NCI-H2227 treated with DMSO at 0.1 percent for 48 hours (cell line): ENCODE measurements at places on chromosomes 2 and 18.

DNA sequence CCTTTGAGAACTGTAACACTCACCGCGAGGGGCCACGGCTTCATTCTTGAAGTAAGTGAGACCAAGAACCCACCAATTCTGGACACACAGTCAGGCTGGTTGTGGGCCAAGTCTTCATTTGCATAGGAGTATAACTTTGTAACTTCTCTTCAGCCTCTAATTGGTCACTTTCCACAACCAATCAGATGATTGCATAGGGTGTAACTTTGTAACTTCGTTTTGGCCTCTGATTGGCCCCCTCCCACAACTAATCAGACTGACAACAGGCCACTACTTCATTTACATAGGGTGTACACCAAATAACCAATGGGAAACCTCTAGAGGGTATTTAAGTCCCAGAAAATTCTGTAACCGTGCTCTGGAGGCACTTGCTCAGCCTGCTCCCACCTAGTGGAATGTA, 77.5 kb upstream of the TCF4 start:
- no peak for DNase-seq

GRCh38 chr2:36392571-36393255, 37.1 kb downstream of the CRIM1 start:
- DNase-seq = no peak

- no peak for DNase-seq
These were observed 29.7 kb upstream of the CYTIP start for GRCh38 chr2:157473581-157473980.

- no peak for DNase-seq
These were observed 48.8 kb downstream of the MSH2 start for GRCh38 chr2:47451790-47452189.

DNA sequence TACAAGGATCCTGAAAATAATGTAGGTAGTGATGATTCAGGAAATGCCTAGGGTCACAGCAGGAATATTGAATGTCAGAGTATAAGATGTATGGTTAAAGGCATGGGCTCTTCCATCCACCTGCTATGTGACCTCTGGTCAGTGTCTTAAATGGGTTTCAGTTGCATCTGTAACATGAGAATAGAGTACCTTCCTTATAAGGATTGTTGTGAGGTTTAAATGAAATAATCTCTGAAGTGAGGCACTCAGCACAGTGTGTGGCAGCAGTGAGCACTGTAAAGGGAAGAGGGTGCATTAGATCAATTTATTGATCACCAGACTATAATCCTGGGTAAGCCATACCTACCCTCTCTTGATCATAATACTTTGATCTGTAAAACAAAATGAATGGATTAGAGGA, 319.1 kb downstream of the SLC4A3 start:
- DNase-seq = no peak

DNA sequence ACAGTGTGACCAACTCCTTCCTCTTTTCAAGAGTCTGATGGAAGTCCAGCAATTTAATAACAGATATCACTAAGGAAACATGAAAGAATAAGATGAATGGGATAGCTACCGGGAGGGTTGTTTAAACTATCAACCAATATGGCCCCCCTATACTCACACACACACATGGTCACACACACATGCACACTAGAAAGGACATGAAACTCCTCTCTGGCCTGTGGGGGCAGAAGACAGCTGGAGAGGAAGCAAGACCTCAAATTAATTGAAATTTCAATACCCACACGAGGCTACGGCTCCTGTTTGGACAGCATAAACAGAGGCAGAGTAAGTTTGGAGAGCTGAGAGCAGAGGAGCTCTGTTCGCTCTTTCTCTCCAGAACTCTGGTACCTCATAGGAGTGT, 34.7 kb upstream of the REEP1 start:
- DNase-seq = no peak

GRCh38 chr2:205613970-205614559, 68.2 kb upstream of the NRP2 start:
- peak; percentile 86 for DNase-seq

DNA sequence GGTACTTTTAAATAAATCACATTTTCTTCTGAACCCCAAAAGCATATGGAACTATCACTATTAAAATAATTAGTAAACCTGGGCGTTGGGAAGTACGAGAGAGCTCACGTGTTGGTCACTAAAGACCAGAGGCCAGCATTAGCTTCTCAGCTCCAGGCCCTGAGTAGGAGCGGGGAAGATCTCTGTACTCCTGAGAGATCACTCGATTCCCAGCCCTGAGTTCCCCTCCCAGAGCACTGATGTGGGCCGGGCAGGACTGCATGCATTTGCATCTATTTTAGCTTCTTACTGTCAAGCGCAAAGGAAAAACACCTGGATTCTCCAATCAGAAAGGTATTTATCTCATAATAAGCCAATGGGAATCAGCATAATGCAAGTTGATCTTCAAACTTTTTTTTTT, 6.2 kb downstream of the PXDN start:
- no peak for DNase-seq

- no peak for DNase-seq
These were observed 1919.1 kb upstream of the PIK3C3 start for GRCh38 chr18:40035966-40036365.

GRCh38 chr2:235206980-235207579, 255.3 kb downstream of the SH3BP4 start:
- no peak for DNase-seq

DNA sequence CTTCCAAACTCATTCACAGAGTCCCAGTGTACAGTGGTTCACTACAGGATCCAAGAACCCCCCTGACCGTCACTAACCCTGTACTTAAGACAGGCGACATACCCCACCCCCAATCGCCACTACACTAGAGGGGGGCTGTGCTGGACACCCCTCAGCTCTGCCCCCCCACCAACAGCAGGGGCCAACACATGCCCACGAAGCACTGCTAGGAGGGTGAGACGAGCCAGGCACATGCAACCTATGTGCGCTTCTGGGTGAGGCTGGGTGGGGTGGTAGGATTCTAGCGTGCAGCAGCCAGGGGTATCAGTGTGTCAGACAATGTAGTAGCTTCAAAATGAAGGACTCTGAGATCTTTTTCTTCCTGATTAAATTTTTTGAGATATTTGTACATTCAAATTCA, 67.8 kb downstream of the UXS1 start:
- no peak for DNase-seq
